ENCODE measurements at places on chromosomes 11 and 22.

DNA sequence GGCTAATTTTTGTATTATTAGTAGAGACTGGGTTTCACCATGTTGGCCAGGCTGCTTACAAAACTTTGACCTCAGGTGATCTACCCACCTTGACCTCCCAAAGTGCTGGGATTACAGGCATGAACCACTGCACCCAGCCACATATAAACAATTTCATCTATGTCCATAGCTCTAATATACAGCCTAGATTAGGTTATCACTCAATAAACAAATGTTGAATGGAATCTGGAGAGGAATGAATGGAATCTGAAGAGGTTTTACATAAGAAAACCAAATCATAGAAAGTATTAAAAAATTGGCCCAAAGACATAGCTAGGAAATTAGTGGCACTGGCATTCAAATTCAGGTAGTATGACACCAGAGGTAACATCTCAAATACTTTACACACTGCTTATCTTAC, 1401.4 kb upstream of the TENM4 start:
- no peak for DNase-seq

DNA sequence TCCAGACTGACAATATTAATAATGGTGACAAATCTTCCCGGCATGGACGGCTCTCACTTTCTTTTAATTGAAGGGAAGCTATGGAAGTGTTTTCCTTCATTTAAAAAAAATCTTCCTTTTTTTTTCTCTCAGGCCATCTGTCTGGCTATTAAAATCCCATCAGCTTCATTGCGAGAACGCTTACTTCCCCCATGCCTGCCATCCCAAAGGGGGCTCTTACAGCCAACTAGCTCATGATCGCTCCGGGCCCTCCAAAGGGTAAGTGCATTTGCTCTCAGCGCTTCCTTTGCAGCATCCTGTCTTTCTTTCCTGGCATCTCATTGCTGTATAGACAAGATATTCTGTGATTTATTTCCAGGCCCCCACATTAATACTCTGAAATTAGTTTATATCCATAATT, 20.7 kb downstream of the CACNG2 start:
- DNase-seq = no peak

GRCh38 chr11:112889446-112889845, 71.8 kb upstream of the NCAM1 start:
- DNase-seq = no peak

- no peak for DNase-seq
These were observed 16.3 kb downstream of the ENTHD1 start for GRCh38 chr22:39877079-39877845.

DNA sequence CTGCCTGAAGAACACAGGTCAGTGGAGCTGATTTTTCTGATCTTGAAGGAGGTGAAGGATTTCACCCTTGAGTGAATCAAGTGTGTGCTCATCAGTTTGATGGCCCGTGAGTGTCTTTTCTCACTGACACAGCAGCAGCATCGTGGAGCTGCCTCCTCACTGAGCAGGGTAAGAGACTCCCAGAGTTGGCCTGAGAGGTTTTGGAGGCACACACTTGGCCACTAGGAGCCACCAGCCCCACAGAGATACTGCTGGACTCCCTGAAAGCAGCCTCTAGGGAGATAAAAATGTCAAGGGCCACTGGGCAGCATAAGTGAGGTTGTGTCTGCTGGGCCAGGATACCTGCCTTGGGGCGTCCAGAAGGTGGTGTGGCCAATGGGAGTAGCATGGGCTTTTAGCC, 245.4 kb downstream of the GRIK4 start:
- DNase-seq = no peak

GRCh38 chr11:120385110-120385509, 48.9 kb downstream of the ARHGEF12 start:
- no peak for DNase-seq

- DNase-seq = no peak
These were observed 197.6 kb upstream of the BLID start for GRCh38 chr11:122313581-122313980.

DNA sequence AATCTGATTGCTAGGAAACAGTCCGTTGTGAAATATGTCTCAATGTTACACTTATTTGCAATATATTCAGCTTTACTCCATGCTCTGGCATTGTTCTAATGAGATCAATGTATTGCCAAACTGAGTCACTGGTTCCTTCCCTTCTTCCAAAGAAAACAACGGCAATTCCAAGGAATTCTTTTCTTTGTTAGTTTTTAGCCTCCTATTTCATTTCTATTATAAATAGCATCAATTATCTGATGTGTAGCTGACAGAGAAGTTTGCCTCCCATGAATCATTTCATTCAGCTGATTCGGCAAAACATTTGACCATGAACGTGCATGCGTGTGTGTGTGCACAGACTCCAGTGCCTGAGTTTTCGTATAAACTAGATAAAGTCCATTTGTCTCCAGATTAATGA, 346.8 kb downstream of the ETS1 start:
- DNase-seq = no peak

DNA sequence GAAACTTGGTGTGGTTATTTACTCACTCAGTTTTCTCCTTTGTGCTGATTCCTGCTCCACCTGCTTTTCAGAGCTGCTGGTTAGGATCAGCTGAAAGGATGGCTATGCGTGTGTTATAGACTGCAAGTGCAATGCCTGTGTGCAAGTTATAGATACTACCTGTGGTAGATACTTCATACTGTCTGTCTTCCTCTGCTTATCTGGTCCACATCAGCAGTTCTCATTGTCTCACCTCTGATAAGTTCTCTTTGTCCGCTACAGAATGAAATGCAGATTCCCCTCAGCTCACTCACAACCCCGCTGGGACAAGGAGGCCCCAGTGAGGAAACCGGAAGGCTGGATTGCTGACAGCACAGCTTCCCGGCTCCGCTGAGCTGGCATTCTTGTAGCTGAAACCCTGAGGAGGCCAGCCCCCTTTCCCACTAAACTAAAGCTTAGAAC, 37.5 kb upstream of the LYVE1 start:
- DNase-seq = peak; percentile 52

DNA sequence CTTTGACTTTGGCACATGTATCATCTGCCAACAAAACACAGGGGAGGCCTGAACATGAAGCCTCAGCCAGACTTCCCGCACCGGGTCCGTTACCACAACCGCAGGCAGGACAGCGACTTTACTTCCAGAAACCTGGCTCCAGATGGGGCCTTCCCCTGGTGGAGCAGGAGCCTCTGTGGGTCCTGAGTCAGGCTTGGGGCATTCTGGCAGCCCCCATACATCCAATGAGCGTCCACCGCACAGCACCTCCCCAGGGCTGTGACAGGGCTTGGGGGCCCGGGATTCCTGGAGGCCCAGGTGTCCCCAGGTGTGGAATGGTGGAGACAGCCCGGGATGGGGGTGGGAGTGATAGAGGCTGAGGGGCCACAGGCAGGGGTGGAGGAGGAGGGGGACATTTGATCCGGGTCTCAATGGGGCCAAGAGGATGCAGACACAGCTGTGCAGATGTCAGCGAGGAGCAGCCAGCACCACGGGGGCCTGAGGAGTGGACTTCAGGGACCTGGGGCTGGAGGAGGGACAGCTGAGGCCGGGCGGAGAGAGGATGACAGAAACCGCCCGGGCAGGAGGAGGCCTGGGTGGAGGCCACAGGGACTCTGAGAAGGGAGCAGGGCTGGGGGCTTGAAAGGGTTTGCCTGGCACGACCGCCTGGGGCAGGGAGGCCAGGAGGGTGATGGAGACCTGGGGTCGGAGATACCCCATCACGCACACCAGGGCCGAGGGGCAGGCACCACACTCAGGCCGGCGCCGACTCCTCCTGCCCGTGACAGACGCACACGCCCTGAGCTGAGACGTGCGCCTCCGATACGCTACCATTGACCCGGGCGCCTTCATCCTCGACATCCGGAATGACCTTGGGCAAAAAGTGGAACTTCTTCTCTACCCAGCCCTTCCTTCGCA, 8.6 kb downstream of the TTLL8 start:
- DNase-seq = no peak

- no peak for DNase-seq
These were observed 3.9 kb downstream of the CD3D start for GRCh38 chr11:118338637-118339061.

DNA sequence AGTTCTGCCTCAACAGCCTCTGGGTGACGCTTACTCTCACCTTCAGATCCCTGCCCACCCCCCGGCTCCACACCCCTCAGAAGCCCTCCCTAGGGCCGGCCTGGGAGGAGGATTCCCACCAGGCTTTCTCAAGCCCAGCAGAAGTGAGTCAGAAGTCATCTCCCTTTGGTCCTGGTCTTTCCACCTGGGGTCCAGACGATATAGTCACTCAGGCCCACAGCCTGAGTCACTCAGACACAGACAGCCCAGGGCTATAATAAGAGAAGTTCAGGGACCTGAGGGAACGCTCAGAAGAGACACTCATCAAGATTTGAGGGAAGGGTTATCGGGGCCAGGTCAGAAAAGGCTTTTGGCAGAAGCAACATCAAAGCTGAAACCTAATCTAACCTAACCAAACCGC, 127.1 kb downstream of the SPATA19 start:
- no peak for DNase-seq

- DNase-seq = no peak
These were observed 13.4 kb downstream of the GLB1L2 start for GRCh38 chr11:134345237-134345550.

DNA sequence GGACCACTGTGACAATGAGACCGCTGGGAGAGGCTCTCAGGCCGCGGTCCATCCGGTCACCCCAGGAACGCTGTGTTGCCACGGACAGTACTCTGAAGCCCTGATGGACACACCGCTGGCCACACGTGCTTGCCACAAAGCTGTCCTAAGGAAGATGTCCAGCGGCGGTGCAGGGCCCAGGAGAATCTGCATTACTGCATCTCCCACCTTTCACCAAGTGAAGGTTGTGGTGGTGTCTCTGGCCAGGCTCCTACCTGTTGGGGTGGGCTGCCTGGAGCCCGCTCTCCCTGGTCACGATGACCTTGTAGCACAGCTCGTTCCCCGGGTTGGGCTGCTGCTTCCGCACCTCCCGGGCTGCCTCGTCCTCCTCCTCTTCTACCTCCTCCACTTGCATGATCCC, 4.2 kb downstream of the TTLL12 start:
- DNase-seq = no peak

DNA sequence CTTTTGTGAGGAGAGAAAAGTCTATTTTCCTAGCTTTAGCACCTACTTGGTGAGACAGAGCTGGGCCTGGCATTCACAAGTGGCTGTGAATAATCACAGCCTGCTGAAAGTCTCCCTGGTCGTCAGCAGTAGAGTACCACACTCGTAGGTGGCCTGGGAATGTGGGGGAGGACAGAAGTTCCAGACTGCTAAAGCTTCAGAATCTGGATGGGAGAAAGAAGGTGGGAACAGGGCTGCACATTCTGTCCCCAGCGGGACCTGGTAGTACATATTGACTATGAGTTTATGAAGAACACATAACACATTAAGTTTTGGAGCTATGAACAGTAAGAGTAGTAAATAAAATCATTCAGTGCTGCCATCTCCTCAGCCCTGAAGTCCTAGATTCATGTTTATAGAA, 19.0 kb upstream of the LIMK2 start:
- DNase-seq = no peak

GRCh38 chr11:68436985-68437926, 23.3 kb upstream of the PPP6R3 start:
- DNase-seq = peak; percentile 57

GRCh38 chr11:116311206-116311605, 461.6 kb downstream of the BUD13 start:
- no peak for DNase-seq

GRCh38 chr11:117097014-117097388, 1.2 kb downstream of the SIK3 start:
- DNase-seq = no peak

GRCh38 chr11:23453522-23453921, 593.2 kb upstream of the CCDC179 start:
- DNase-seq = no peak

GRCh38 chr11:93740031-93740729, 1.1 kb downstream of the TAF1D start:
- no peak for DNase-seq

GRCh38 chr22:39240831-39241793, 3.7 kb downstream of the PDGFB start:
- no peak for DNase-seq

GRCh38 chr11:21930408-21930807, 262.5 kb upstream of the ANO5 start:
- DNase-seq = no peak

DNA sequence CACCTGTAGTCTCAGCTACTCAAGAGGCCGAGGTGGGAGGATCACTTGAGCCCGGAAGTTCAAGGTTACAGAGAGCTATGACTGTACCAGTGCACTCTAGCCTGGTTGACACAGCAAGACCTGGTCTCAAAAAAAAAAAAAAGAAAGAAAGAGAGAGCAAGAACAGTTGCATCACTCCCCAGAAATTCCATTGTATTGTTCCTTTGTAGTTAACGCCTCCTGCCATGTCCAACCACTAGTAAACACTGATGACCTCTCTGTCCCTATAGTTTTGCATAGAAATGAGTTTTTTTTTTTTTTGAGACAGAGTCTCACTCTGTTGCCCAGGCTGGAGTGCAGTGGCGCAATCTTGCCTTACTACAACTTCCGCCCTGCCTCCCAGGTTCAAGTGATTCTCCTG, 10.8 kb downstream of the PATL1 start:
- DNase-seq = no peak

GRCh38 chr22:38706101-38706900, 557 bp downstream of the GTPBP1 start:
- no peak for DNase-seq

DNA sequence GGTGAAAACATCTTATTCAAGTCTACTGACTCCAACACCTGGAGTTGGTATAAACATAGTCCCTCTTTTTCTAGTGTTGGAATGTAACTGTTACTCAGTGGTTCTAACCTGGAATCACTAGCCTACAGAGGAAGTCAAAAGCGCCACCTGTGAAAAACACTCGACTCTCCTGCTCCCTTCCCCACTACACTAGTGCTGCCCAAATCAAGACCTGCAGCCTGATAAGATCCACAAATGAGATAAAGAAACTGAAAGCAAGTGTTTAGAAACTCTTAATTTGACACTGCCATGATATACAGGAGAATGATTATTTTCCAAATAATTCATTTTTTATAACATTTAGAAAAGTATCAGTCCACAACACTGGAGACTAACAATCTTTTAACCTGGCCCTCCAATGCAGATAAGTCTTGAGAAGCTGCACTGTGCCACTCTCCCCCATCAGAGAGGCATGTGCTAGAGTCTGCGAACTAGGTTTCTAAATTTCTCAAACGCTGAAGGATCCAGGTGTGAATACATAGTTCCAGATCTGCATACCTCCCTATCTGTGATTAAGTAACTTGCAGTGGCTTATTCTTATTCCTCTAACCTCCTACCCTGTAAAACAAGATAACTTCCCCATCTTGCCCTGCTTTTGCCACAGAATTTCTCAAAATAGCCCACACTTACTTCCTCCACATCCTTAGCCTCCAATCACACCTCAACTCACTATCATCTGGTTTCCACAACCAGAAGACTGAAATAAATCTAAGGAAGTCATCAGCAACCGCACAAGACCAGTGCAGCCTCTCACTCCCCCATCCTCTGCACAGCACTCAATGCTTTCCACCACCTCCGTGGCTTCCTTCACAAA, 88.1 kb downstream of the RRAS2 start:
- peak; percentile 98 for DNase-seq

DNA sequence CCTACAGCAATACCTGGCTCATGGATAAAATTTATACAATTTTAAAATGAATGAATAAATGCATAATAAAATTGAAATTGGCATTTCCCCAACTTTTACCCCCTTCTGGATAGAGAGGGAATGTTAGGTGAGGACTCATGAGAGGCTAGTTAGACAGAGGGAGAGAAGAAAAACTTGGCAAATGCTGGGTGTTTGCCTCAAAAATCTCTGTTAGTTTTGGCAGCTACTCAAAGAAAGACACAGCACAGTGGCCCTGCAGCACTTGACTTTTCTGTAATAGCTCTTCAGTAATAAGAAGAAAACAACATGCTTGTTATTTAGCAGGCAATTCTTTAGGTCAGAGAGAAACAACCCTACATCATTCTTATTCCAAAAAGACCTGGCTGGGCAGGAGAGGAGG, 20.7 kb upstream of the IZUMO1R start:
- DNase-seq = no peak

Data from MV-4-11 (cell line).